Astrocyte (in vitro differentiated cells and primary cell): ENCODE measurements at places on chromosomes 5 and 9. TPM values are rescaled to one million over a fixed set of nuclear protein-coding genes. Genes with fewer than 3 reads are reported as not detected.

- peak; percentile 75 for DNase-seq
Observed at GRCh38 chr9:83034587-83034986, 28.4 kb downstream of the RASEF start.

The SERF1A gene
- total RNA-seq: 3.3 and 5.5 TPM in 2 replicates

DNA sequence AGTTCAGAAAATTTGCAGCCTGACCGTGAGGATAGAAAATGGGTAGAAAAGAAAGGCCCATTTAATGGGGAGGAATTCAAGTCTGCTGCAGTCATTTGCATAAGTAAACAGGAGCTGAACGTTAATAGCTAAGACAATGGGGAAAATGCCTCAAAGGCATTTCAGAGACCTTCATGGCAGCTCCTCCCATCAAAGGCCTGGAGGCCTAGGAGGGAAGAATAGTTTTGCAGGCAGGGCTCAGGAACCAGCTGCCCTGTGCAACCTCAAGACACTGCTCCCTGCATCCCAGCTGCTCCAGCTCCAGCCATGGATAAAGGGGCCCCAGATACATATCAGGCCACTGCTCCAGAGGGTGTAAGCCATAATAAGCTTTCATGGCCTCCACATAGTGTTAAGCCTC lies 32.2 kb upstream of the CDH18 start:
- no peak for DNase-seq

The GRHPR gene
- total RNA-seq: 82.1 and 88.1 TPM in 2 replicates

DNA sequence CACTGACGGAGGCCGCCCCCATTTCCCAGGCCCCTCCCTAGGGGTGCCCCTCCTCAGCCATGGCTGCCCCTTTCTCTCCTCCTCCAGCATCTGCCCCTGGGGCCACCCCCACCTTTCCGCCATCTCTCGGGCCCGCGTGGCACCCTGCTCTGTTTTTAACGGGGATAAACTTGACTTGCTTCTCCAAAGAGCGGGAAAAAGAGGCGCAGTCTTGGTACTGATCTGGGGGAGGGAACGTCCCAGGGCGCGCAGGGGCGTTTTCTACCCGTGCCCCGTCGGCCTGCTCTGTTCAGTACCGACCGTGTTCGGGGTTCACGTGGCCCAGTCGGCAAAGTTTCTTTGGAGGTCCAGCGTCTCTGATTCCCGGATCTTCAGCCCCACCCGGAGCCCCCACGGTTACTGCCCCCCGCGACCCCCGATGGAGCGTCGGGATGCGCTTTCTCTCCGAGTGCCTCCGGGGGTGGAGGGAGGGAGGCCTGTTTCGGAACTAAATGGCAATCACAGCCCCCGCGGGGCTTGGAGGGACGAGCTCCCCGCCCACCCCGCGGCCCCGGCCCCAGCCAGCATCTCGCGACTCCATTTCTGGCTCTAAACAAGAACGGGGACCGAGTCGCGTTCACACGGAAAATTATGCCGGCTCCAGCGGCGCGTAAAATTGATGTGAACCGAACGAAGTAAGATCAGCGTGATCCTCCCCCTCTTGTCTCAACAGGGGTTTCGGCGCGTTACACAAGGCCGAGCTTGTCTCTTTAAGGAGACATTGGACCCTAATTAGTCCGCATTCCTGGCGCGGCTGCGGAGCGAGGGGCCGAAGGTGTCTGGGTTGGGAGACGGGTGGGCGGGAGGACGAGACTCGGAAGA lies 1.1 kb upstream of the TLE4 start:
- DNase-seq: peak; percentile 77

The SPATA31A5 gene
- not detected in 2 replicates for total RNA-seq

DNA sequence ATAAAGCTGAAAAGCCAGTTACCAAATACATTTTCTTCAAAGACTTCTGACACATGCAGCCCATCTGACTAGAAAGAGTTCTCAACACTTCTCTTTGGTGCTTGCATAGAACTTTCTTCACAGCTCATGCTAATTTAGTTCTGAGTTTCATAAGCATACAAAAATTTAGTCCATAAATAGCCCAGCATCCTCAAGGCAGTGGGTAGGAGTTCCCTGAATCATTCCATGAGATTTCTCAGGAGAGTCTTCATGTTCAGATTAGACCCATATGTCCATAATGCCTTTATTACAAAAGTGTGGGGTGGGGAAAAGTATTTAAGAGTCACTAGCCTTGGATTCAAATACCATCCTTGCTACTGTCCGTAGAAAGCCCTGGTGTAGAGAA lies 290.2 kb upstream of the RGMB start:
- DNase-seq: peak; percentile 52

DNA sequence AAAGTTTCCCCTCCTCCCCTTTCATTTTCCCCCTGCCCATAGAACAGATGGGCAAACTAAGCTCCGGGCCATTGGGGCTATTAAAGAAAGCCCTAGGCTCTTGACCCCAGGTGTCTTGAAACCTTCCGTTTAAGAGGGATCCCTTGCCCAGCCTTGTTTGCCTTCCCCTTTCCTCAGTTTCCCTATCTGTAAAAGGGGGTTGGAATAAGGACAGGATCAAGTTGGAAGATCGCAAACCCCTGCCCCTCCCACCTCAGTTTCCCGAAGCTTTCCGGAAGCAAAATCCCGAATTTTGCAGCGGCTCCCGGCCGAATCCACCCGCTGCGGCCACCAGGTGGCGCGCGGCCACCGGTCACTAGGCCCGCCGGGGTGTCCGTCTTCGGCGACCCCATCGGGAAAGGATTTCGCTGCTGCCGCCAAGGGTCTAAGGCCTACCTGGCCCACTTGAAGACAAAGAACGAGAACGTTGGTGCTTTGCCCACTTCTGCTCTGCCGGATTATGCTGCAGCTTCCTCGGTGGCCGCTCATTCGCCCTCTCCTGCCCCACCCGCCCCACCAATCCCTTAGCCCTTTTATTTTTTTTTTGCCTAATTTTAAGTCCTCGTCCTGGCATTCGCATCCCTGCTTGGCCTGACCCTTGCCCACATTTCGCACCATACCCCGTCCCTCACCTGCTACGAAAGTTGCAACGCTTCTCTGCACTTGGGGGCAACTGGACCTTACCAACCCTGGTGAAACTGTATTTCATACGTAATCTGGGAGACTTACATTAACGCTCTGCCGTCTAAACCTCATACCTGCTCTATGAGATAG lies 962 bp upstream of the NR6A1 start:
- DNase-seq: peak; percentile 55

DNA sequence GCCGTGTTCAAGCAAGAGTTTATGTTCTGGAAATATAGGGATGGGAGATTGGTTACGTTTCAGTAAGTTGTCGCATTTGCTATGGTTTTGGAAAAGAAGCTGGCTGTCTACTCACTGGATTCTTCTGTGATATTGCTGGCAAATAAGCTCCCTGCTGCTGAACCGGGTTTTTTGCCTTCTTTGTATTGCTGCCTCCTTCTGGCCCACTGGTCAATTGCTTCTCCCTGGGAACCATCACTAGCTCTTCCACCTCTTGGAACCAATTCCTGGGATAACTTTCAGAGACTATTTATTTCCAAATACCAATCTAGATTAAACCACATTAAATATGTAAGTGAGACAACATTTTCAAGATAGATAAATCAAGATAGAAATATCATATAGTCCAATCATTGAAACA lies 43.0 kb downstream of the NUDT12 start:
- DNase-seq: no peak
